HCT116 (cell line): ENCODE measurements at places on chromosomes 2 and 18. TPM values are rescaled to one million over a fixed set of nuclear protein-coding genes. Genes with fewer than 3 reads are reported as not detected.

DNA sequence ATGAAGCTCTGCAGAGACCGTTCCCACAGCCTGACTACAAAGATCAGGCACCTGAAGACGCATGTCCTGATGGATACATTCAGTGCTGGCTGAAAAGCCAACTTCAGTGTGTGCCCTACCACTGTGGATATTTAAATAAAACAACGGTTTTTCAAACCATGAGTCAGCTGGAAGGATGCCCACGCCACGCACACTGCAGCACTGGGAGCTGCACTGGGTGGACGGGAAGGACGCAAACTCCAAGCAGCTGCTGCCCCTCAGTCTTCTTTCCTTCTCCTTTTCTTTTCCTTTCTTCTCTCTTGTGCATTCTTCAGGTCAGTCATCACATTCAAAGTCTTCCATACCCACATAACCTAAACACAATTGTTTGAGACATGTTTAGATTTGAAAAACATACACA lies 7.9 kb downstream of the TMEM18 start:
- DNase-seq, result no peak
- no peaks in the 10 kb centered on the region for H3K27me3 ChIP-seq
- H3K4me1 ChIP-seq, result no peaks in the 10 kb centered on the region
- no peak overlapping the region for H3K4me3 ChIP-seq
- H3K36me3 ChIP-seq, result peaks cover 44% of the 10 kb centered on the region; the same call in 1 of the 2 replicates
- no peak overlapping the region for H3K27ac ChIP-seq

DNA sequence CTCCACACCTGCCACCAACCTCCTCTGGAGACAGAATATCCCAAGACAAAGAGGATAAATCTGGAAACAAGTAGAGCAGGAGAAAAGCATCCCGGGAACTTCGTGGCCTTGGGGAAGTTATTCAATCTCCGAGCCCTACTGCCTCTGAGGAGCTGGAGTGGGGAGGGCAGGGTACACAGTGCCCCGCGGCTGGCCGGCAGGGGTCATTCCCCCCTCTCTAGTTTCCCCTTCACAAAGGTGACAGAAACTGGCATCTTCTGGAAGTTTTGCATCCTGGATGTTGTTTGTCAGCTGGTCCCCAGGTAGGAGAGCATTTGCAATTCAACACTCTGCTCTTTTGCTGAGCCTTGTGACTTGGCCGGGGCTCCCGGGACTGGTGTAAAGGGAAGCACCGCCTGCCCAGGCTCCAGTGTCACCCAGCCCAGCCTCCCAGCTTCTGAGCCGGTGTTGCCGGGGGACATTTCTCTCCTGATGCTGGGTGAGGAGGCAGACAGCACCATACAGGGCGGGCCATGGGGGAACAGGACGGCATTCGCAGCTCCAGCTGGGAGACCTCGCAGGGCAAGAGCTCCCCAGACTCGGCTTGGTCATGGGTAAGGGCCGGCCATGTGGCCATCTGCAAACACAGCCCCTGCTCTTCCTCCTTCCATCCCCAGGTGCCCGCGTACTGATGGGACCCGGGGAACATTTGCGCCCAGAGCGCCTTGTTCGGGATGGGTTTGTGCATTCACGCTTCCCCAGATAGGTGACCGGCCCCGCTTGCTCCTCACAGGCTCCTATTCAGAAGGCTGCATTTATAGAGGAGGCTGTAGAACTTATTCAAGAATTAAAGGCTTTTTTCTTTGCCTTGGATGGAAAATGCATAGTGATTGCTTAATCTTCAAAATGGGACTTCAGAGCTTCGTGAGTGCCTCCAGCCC lies 7.4 kb upstream of the NTSR2 start:
- H3K27me3 ChIP-seq, result no peaks in the 10 kb centered on the region
- DNase-seq, result no peak
- H3K36me3 ChIP-seq, result no peaks in the 10 kb centered on the region

DNA sequence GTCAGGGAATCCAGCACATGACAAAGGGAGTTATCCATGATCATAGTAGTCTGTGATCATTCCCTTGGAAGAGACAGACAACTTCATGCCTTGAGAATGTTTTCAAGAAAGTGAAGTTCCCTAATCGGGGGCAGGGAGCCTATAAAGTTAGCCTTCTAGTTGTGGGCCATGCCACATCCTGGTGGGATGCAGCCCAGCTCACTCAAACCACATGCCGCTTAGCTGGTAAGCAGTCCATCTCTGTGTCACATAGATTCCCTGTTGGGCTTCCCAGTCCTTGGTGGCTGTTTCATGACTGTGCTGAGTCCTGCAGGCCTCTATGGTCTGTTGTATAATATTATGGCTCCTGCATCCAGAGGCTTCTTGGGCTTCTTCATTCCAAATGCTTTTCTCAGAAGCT lies 11.4 kb upstream of the ARHGAP25 start:
- no peak overlapping the region for H3K4me3 ChIP-seq
- peaks cover 15% of the 10 kb centered on the region for H3K4me1 ChIP-seq
- no peaks in the 10 kb centered on the region for H3K36me3 ChIP-seq
- H3K27ac ChIP-seq, result no peak overlapping the region

- no peak for DNase-seq
- H3K4me1 ChIP-seq, result no peaks in the 10 kb centered on the region
- no peaks in the 10 kb centered on the region for H3K27me3 ChIP-seq
- H3K36me3 ChIP-seq, result no peaks in the 10 kb centered on the region
- H3K27ac ChIP-seq, result no peak overlapping the region
- no peak overlapping the region for H3K4me3 ChIP-seq
These were observed 49.9 kb downstream of the SLC9A4 start for GRCh38 chr2:102522890-102523289.

DNA sequence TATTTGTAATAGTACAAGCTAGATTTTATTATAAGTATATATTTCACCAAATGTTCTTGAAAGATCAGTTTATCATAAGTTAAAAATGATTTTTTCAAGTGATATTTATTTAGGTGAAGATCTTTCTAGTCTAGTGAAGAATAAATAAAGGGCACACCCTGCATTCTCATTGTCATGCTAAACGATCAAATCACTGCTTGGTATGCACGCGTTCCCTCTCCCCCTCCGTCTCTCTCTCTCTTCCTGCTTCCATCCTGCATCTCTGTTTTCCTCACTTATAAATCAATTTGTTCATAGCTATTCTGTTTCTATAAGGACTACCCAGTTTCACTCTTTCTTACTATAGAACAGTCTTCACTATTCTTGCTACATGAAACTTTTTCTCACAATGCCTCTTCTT lies 1067.4 kb downstream of the LRP1B start:
- H3K4me1 ChIP-seq, result no peaks in the 10 kb centered on the region
- H3K36me3 ChIP-seq, result no peaks in the 10 kb centered on the region

FRZB gene
- total RNA-seq, result 0.49 TPM

RIT2 gene
- not detected for total RNA-seq

CNGA3 gene
- total RNA-seq, result not detected
